ENCODE measurements at places on chromosomes 7 and 10.

DNA sequence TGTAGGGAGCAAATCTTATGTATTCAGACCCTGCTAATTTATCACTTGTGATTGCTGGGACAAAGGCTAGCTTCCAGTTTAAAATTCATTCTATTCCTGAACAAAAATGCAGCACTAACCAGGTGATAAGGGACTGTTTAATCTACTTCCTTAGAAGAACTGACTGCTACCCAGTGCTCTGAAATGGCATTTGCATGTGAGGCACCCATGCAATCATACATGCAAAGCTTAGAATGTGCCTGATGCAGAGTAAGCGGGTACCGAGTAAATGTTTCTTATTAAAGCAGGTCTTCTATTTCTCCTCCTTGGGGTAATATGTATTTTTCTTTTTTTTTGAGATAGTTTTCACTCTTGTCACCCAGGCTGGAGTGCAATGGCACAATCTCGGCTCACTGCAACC, 54.5 kb downstream of the NEURL1 start:
- no peak for DNase-seq

DNA sequence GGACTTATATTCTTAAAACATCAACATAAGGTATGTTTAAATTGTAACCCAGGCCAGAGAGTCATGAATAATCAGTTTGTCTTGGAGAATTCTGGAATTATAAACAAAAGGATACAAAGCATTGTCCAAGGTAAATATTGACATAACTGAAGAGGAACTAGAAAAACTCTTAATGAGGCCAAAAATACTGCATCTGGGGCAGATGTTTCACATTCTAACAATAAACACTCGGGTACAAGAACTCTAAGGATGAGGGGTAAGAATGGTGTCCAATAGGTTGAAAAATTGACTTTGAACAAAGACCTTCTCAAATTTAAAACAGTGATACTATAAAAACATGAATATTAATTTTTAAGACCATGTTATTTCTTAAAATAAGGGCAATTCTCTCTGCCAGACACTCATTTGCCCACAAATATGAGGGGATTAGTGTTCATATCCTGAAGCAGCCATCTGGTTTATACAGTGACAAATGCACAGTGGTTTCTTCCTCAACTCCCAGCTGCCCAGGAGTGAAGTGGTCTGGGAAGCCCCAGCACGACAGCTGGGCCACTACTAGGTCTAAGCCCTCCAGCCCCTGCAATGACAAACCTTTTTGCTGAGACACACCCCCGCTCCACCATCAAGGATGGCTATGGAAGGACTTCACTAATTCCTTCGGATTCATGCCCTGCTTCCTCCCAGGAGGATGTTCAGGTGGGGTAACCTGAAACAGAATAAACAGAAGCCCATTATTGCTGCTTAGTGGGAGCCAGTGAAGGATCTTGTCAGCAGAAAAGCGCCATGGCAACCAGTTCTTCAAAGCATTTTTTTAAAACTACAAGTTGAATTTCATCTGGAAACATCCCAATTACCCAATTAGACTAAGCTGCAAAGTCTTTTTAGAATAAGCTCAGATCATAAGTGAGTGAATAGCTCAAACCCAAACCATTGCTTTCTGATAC, 107.5 kb upstream of the ARID5B start:
- peak; percentile 52 for DNase-seq

- no peak for DNase-seq
Observed at GRCh38 chr7:41448104-41448503, 254.8 kb downstream of the INHBA start.

GRCh38 chr7:36301914-36302771, 87.5 kb upstream of the ANLN start:
- DNase-seq: no peak

DNA sequence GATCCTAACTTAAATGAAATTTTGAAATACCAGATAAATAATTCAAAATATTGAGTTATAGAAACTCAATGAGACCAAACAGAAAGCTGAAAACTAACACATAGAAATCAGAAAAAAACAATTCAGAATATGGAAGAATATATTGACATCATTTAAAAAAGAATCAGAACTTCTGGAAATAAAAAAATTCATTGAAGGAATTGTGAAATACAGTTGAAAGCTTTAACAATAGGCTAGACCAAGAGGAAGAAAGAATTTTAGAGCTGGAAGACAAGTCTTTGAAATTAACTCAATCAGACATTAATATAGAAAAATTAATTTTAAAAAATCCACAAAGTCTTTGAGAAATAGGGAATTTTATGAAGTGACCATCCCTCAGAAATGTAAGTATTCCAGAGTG, 36.8 kb upstream of the AKR1C1 start:
- no peak for DNase-seq

DNA sequence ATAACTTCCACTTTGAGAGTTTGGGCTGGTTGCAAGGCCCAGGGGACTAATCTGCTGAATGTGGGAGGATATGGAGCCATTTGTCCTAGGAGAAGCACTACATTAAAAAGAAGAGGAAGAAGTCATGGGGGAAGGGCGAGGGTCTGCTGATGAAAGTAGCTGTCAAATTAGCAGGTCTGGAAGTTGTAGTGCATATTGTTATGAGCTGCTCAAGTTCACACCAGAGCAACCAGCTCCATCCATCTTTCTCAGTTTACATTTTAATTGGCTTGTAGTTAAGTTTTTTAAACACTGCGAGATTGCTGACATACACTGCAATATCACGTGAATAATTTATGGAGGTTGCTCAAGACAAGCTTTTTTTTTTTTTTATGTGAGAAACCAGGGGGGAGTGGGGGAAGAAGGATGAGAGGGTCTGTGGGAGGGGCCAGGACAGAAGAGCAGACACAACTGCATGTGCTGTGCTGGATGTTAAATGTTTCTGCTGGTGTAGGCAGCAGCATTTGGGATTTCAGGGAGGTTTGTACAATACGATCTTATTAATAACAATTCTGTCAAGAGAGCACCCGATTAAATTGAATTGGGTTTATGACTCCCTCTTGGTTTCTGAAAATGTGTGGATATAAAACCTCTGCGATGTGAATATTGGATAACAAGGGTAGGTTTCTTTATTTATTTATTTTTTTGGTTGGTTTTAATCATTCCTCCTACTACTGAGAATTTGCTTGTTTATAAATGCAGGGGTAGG, 759.0 kb upstream of the GALNT17 start:
- DNase-seq: no peak

All from AG08395 (cell line).